Cerebellar cortex (tissue), 1 donor: ENCODE measurements at places on chromosomes 11 and 22.

DNA sequence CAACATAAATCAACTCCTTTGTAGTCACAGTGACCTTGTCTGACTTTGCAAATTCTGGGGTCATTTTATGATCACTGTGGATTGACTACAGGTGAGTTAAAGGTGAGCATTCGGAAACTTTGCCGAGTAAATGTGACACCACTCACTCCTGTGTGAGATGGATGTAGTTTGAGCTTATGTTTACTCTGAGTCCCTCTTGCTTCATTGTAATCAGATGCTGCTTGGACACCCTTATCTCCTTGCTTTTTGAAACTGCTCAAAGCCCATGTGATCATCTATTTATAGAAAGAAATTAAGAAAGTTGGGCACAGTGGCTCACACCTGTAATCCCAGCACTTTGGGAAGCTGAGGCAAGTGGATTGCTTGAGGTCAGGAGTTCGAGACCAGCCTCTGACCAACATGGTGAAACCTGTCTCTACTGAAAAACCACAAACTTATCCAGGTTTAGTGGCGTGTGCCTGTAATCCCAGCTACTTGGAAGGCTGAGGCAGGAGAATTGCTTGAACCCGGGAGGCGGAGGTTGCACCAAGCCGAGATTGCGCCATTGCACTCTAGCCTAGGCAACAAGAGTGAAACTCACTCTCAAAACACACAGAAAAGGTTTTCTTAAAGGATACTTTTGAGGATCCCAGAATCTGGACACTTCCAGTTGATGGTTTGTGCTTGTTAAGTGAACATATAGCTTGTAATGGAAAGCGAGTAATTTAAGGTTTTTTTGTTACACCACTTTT lies 7.2 kb downstream of the FAM118A start:
- no peak for DNase-seq

- DNase-seq, result no peak
Observed at GRCh38 chr11:116644201-116644940, 128.4 kb downstream of the BUD13 start.

- no peak for DNase-seq
Observed at GRCh38 chr22:33440756-33441155, 382.6 kb upstream of the SYN3 start.

DNA sequence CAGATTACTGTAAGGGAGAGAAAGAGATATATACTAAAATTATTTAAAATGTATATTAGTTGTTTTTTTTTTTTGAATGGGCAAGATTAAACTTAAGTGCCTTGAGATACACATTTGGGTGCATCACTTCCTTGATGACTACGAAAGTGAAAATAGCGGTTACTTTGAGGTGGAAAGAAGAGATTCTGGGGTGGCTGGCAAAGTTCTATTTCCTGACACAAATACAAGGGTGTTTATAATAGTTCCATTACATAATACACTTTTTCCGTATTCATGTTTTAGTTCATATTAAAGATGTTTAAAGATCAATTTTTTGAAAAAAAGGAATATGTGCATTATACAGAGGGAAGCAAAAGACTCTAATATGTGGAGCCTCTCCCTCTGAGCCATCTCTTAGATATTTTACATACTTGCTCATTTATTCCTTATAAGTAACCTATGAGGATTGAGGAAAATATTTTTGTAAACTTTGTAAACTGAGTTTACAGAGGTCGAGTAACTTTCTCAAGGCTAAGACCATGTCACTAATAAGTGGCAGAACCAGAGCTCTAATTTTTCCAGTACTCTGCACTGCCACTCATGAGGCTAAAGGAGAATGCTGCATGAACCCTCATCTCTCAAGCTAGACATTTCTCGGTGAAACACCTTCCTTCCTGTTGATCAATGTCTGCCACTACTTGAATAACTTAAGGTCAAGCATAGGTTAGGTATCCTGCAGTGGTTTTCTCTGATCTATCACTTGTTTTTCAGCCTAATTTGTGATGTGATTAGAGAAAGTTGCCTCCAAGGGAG lies 58.6 kb downstream of the DDIAS start:
- no peak for DNase-seq

DNA sequence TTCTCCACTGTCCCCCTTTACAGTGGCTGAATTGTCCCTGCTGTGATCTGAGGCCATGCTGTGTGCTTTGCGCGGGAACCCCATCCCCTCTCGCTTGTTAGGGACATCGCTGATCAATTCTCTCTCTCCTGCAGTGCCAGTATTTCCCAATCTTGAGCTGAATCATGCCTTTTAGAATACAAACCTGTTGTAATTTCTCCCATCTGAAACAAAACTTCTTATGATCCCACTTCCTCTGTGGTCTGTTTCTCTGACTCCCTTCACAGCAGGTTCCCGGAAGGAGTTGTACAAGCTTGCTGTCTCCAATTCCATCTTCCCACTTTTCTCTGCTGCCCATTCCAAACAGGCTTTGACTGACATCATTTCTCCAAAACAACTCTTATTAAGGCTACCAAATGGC lies 16.8 kb downstream of the ADAMTS15 start:
- no peak for DNase-seq

GRCh38 chr11:27254744-27255446 lies 108.1 kb downstream of the CCDC34 start:
- DNase-seq, result no peak

- no peak for DNase-seq
Observed at GRCh38 chr11:83643115-83643514, 356.9 kb upstream of the CCDC90B start.

- no peak for DNase-seq
Observed at GRCh38 chr11:87022254-87022653, 15.5 kb upstream of the TMEM135 start.

DNA sequence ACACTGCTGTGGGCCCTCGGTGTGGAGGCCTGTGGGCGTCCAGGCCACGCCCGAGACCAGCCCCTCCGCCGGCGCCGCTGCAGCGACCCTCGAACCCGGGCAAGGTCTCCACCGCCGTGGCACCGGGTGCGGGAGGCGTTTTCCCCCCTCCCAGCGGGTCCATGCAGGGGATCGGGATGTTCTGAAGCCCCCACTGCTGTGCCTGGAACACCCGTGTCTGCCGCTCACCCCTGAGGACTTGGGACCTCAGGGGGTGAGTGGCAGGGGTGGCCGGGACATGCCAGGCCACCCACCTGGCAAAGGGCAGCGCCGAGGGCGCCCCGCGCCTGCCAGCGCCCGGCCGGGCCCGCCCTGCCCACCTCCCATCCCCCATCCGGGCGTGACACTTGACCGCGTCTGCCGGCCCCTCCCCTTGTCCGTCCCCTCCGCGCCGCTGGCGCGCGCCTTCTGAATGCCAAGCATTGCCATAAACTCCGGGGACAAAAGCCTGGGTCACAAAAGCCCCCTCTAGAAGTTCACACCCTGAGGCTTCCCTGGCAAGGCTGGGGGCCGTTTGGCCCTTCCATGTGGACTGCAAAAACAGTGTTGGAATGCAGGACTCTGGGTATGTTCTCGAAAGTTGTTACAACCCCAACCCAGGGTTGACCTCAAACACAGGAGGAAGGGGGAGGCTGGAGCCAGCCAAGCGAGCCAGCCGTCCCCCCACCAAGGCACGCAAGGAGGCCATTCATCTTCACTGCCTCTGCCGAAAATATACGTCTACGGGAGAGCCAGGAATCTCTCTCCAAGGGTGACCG lies 819 bp upstream of the KCNQ1OT1 start:
- no peak for DNase-seq
